Activated CD4-positive, alpha-beta T cell treated with anti-CD3 and anti-CD28 coated beads for 24 hours (primary cell): ENCODE measurements at places on chromosomes 7 and 10.

DNA sequence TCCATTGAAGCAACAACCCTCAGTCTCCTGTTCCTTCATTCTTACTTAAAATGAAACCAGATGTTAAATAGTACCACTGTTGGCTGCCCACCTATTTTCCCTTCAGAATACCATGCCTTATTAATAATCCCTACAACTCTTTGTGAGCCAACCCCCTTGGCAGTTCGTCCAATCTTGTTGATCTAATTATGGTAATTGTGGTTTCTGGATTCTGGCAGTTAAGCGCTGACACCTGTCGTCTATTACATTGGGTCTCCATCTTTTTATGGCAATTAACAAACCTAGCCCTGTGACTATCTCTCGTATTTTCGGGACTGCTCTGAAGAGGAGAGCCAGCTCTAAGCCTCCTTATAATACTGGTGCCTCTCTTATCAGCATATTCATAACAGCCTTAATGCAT, 432.0 kb downstream of the ATRNL1 start:
- no peak for DNase-seq

- no peak for DNase-seq
These were observed 132.6 kb downstream of the ST7 start for GRCh38 chr7:117085769-117086463.

- DNase-seq, result no peak
These were observed 30.7 kb upstream of the RBM20 start for GRCh38 chr10:110613341-110613995.

DNA sequence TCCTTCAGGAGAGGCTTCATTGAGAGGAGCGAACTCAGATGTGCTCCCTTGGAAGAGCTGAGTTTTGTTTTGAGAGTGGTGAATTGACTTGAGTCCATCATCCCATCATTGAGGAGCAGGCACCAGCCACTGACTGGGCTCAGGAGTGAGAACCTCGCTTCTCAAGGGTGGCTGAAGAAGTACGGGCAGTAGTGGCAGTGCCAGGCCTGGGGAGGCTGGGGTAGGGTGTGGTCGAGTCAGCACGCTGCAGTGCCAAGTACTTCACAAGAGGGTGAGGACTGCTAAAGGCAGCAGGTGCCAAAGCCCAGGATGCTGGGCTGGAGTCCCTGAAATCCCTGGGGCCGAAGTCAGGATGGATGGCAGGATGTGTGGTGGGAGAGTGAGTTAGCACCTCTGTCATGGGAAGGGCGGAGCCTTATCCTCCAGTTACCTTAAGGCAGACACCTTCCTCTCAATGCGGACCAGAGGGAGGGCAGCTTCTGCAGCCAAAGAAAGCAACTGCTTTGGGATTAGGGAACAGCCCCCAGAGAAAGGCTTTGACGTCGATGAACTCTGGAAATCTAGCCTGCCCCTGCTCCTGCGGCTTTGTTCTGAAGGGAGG, 210.3 kb downstream of the CAMK1D start:
- DNase-seq, result no peak

DNA sequence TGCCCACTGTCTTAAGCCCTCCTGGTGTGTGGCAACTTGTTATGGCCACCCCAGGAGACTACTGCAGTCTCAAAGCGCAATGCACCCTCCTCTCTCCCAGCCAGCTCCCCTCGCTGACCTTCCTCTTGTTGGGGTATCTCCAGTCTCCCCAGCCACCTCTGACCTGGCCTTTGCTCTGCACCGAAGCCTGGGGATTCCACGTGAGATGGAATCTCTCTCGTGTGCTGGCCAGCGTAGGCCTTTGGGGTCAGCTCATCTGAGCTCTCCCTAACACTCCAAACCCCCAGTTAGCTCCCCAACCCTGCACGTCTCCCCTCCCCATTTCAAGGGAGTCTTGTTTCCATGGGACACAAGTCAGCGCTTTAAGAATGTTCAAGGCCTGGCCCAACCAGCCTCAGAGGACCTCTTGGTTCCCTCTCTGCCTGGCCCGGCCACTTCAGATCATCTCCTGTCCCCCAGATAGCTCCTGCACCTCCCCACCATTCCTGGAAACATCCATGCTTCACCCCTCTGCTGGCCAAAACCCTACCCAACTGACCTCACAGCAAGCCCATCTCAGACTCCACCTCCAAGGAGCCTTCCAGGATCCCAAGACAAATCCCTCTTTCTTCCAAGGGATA, 11.2 kb downstream of the ITPRIP start:
- DNase-seq, result no peak

DNA sequence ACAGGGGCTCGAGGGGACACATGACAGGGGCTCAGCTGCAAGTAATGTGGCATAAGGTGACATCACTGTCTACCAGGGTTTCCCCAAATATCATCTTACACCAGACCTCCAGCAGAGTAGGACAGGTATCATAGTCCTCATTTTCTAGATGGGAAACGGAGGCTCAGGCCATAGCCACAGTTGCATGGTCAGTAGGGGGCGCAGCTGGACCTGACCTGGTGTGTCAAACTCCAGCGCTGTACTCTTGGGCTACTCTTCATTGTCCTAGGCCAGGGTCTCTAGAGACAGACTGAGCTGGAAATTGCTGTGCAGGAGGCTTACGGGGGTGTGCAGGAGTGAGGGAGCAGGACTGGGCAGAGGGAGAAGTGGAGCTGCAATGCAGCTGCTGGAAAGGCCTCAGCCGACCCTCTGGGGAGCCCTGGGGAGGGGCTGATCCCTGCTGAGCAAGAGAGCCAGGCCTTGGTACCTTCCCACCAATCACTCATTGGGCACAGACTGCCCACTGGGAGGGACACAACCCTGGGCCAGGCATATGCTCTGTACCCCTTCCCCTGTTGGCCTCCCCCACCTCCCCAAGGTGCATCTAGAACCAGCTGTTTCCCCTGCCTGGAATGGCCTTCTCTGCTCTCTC, 89.9 kb downstream of the CDH23 start:
- DNase-seq, result peak; percentile 13

- DNase-seq, result no peak
These were observed 62.7 kb upstream of the RNF32 start for GRCh38 chr7:156577645-156578577.

DNA sequence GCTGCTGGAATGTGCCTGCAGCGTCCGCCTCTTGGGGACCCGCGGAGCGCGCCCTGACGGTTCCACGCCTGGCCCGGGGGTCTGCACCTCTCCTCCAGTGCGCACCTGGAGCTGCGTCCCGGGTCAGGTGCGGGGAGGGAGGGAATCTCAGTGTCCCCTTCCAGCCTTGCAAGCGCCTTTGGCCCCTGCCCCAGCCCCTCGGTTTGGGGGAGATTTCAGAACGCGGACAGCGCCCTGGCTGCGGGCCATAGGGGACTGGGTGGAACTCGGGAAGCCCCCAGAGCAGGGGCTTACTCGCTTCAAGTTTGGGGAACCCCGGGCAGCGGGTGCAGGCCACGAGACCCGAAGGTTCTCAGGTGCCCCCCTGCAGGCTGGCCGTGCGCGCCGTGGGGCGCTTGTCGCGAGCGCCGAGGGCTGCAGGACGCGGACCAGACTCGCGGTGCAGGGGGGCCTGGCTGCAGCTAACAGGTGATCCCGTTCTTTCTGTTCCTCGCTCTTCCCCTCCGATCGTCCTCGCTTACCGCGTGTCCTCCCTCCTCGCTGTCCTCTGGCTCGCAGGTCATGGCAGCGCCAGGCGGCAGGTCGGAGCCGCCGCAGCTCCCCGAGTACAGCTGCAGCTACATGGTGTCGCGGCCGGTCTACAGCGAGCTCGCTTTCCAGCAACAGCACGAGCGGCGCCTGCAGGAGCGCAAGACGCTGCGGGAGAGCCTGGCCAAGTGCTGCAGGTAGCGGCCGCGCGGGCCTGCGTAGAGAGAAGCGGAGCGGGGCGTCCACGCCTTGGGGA, 645 bp downstream of the SLC26A4 start:
- no peak for DNase-seq

DNA sequence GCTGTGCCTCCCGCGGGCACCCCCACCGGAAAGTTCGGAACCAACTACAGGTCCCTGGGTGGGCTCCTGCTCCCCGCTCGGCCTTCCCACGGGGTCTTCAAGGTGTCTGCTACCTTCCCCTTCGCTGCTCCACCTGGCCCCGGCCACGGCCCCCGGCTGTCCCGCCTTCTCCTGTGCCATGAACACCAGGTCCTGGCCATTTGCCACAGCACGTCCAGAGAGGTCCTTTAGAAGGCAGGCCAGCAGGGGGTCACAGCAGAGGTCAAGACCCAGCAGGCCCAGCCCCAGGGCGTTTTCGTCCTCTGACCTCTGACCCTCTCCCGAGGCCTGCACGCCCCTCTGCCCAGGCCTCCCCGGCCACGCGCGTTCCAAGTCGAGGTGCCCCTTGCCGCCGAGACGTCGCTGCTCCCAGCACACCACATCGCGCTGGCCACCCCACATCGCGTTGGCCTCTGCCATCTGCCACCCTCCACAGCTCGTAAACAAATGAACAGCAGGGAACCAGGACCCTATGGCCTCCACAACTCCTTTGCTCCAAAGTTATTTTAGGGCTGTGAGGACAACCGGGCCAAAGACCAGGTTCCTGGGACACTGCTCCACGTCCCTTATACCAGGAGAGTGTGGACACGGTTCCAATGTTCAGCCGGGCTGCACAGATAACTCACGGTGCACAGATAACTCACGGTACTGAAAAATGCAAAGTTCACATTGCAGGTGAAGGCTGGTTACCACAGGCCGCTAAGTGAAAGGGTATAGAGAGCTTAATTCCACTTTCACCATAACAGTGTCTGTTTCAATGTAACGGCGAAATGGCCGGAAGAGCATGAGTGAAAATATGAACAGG, 74.3 kb downstream of the CFAP46 start:
- no peak for DNase-seq

DNA sequence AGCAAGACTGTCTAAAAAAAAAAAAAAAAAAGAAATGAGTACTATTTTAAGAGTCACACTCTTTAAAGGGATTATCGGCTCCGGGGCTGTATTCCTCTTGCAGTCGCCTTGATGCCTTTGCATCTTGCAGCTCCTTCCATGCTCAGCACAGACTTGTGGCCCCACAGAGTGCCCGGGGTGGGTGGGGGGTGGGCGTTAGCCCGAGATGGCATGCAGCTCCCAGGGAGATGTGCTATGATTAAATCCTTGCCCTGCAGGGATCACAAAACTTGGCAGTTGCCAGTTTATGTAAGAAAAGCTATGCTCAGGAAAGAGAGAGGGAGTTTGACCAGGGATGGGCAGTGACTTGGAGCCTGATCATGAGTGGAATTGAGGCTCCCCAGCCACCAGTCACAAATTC, 81.9 kb downstream of the CCDC3 start:
- no peak for DNase-seq

- no peak for DNase-seq
These were observed 70.3 kb upstream of the RSU1 start for GRCh38 chr10:16887565-16887964.

DNA sequence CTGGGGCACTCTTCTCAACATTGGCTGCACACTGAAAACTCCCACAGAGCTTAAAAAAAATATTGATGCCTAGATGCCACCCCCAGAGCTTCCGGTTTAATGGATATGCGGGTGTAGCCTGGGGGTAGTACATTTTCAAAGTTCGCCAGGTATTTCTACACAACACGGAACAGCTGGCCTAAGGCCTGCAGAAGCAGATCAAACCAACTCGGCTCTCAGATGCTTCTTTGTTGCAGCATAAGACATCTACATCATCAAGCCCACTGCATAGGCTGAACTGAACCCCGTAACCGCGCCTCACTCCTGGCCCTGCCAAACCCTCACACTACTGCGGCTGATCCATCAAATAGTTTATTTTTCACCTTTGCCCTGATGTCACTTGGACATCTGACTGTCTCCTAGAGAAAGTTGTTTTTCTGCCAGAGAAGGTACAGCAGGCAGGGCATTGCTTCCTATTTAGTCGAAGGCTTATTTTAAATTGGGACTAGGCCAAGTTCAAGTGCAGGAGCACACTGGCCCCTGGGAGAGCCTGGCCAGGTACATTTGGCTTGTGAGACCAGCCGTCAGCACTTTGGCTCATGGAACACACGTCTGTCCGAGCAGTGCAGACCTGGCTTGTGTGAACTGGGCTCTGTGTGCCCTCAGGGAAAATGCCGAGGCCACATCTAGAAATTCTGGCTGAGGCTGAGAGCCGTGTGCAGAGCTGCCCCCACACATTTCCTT, 113.3 kb downstream of the TACC2 start:
- no peak for DNase-seq

DNA sequence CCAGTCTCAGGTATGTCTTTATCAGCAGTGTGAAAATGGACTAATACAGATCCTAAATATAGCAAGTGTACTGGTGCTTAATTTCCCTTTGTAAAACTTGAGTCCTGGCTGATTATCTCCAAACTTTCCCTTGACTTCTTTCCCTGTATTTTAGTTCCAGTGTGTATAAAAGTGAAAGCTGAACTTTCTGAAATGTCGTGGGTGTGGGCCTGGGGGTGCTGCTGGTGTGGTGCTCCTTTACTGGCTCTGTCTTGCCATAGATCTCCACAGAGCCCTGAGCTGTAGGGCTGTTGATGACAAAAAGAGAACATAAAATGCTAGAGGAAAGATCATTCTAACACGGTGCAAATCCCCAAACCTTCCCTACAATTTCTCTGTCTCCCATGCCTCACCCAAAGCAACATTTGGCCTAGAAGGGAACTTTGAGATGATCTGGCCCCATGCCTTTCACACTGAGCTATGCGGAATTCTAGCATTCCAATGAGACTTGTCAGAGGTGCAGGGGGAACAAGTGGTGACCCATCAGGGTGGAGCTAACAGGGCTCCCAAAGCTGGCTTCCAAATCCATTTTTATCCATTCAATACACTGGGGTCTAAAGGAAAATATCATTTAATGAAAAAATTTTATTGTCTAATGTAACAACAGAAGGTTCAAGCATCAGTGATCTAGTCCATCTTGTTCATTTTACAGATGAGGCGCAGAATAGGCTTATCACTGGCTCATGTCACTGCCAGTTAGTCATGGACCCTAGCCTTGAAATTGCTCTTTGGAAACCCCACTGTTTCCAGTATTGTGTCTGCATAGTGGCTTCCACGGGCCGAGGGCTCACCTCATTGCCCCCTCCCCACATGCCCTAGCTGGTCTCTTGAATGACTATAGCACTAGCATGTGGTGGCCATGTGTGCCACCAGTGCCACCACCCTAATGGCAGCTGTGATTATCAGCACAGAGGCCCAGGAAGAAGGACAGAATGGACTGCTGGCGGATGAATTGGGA, 1000.9 kb downstream of the LRMDA start:
- no peak for DNase-seq

DNA sequence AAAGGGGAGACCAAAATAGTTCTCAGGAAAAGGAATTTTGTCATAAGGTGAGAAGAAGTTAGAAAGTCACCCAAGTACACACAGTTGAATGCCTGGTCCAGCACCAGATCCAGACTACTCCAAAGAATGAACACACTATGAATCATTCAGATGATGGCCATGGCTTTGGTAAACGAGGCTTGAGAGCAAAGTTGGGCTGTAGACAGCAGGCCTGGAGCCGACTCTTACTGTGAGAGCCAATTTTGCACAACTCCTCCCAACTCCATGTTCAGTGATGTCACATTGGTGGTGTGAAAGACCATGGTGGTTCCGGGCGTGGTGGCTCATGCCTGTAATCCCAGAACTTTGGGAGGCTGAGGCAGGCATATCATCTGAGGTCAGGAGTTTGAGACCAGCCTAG, 131.6 kb downstream of the PKD1L1 start:
- no peak for DNase-seq
